ENCODE measurements at places on chromosomes 4 and X. TPM values are rescaled to one million over a fixed set of nuclear protein-coding genes. Genes with fewer than 3 reads are reported as not detected.

RGN gene
- not detected for total RNA-seq

NELFA gene
- 30.4 TPM for total RNA-seq

ZNF674 gene
- 1.8 TPM for total RNA-seq

CPLX1 gene
- 0.28 TPM for total RNA-seq

AREG gene
- total RNA-seq: 325 TPM

HEPH gene
- 0.28 TPM for total RNA-seq

Data from airway epithelial cell (primary cell).